Epithelial cell of proximal tubule (primary cell): ENCODE measurements at places on chromosomes 16 and 17.

DNA sequence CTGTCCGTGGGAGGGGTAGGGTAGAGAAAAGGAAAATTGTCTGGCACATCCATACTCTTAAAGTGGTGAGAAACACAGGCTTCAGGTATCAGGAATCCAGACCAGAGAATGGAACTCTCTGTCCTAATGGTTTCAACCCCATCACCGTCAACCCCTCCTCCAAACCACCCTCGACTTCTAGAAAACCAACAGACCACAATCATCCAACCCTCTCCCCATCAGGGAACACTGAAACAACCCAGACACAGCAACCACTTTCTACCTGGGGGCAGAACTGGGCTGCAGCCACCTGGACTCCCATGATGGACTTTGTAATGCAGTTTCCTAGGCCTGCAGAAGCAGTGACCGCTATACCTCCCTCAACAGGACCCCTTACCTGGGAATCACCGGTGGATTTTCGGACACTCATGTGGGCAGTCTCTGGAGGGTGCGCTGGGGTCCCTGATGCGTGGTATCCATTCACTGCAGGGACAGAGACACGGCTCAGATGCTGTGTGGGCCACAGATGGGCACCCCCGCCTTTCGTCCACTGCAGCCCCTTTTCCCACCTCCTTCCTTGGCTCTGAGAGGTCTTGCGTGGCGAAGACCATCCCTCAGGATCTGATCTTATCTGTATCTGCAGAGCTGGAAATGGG, 64.3 kb upstream of the RCVRN start:
- no peak for DNase-seq

DNA sequence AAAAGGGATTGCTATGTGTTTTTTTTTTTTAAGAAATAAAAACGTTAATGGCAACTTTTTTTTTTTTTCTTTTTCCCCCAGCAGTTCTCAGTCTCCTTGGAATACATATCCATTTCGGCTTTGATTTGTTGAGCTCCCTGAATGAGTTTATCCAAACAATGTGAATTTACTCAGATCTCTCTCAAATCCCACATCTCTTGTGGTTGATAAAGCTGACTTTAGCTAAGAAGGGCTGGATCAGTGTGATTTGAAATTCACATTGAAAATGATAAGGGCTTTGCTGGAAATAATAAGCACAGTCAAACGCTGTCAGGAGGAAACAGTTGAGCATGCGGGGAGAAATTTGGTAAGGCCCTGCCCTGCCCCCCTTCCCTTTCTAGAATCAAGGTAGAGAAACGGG, 74.1 kb upstream of the IRX3 start:
- DNase-seq, result no peak

- no peak for DNase-seq
Measured at GRCh38 chr16:13014476-13014875, 113.1 kb downstream of the SHISA9 start.

DNA sequence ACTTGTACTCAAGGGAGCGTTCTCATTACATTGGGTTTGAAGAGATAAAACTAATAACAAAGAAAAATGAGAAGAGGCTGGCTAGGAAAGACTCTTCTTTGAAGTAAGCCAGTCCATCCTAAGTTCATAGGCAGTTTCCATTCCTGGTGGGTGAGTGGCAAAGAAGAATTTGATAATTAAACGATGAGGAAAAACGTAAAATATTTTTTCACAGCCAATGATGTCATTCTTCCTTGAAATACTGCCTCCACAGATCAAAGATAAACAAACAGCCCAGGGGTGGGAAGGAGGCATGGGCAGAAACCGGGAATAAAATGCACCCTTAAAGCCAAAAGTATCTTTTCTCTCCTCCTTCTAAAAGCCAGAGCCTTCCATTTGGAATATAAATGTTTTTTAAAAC, 346.6 kb downstream of the PMP22 start:
- DNase-seq, result no peak

DNA sequence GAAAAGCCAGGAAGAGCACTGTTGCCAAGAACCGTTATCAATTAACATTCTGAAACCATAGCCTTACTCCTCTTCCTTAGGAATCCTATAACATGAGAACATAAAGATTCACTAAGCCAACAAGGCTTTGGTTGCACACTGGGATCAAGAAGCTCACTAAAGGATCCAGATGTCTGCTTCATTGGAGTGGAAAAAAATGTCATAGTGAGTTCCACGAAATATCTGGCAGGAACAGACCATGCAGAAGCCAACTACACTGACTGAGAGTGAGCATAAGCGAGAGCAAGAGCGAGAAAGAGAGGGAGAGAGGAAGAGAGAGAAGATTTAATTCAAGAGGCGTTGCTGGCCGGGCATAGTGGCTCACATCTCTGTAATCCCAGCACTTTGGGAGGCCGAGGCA, 13.4 kb upstream of the MEIOC start:
- DNase-seq, result no peak

GRCh38 chr17:40363111-40363827, 1.3 kb downstream of the GJD3 start:
- DNase-seq, result no peak

GRCh38 chr17:32103476-32104113, 38.7 kb upstream of the RHOT1 start:
- no peak for DNase-seq

DNA sequence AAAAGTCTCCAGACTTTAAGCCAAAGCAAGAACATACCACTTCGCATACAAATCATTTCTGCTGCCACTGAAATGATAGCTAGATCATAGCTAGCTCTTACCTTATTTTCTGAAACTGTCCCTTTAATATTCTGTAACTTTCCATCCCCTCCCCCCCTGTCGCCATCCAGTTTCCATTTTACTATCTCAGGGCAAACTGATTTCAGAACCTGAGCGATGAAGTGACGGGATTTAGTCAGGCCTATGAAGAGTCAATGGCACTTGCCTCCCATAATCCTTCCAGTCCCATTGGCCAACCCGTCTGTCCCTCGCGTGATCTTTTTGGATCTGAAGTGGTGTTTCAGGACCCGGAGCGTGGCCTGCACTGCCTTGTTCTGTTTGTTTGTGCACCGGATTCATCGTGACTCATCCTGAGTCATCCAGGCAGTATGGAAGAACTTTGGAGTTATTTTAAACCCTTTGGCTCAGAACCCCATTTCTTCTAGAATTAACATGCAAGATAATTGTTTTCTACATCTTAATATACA, 199.8 kb upstream of the CHMP6 start:
- DNase-seq, result peak; percentile 63

- no peak for DNase-seq
Measured at GRCh38 chr16:86436466-86437185, 73.7 kb upstream of the FOXF1 start.

DNA sequence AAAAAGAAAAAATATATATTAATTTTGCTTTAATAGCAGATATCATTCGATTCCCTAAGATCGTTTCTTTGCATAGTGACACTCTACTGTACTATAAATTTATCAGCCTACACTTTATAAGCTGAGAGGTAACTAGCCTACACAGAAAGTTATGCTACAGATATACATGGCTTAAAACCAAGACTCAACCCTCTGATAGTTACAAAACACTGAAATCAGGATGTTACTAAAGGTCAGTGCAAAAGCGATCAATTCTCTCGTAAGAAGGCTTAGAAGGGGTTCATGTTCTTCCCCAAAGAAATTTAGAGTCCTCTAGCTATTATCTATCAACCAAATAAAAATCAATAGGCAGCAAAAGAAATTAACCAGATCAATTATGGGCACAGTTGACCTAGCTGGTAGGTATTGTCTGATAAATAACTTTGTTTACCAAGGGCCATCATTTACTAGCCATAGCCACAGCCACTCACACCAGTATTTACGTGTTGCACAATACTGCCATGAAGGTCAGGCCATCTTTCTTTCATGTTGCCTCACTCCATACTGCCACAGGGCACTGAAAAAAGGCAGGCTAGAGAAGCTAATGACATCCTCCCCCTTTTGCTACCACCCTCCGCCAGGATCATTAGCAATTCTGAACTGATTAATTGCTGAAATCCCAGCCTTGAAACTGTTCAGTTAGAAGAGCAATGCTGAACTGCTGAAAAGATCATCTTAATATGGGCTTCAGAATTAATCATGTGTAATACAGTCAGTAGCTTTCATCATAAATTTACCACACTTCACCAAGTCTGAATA, 43.7 kb downstream of the RND2 start:
- no peak for DNase-seq

DNA sequence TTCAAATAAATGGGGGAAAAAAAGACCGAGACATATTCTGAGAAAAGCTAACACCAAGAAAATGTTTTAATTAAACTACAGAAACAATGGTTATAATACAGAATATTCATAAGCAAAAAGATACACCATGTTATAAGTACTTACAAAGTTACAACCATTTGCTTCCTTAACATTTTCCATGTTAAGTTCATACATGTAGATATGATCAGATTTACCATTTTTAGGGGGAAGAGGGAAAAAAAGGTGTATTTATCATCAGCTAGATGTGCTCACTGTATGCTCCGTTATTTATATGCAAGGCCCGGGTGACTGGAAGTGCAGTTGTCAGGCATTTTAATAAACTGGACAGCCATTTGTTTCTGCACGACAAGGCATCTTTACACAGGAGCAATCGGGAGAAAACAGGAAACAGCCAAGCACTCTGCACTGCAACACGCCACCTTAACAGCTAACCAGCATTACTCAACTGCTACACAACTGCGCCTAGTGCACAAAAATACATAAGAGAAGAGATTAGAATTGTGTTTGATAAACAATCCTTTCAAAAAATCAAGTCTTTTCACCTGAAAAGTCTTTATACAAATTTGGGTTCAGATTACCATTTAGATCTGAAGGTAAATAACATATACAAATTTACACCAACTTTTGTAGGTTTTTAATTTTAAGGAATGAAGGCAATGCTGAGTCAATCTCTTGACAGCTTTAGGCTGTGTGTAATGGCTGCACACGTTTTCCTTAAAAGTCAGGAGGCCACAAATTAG, 2.9 kb downstream of the SRSF2 start:
- no peak for DNase-seq

- DNase-seq, result no peak
Measured at GRCh38 chr16:67760956-67761230, 41.8 kb upstream of the GFOD2 start.

- no peak for DNase-seq
Measured at GRCh38 chr17:535198-535597, 179.4 kb downstream of the VPS53 start.

GRCh38 chr17:20180661-20181060, 171.5 kb downstream of the SPECC1 start:
- no peak for DNase-seq

DNA sequence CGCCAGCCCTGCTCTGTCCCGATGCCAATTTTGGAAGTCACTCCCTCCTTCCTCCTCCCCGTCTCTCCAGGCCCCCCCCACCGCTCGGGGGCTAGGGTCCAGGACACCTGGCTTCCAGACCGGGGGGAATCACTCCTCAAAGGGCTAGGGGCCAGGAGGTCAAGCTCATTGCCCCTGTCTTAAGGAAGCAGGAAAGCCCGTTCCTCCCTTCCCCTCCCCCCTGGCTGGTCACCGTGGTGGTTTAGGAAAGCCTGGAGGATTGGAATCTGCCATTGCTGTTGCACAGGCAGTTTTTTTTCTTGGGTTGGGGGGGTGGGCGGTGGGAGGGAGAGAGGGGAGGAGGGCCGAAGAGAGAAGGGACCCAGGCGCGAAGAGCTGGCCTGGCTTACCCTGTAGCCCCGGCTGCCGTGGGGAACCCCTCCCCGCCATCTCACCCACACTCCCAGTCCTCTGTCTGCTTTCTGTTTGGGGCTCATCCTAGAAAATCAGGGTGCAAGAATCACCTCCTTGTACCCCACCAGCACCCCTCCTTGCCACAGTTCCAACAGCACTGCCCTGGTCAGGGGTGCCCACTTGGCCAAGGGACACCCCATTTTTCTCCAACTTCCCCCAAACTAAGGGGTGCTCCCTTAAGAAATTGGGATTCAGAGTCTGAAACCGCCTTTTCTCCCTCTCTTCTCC, 2.9 kb upstream of the BCL6B start:
- no peak for DNase-seq

- DNase-seq, result no peak
Measured at GRCh38 chr16:15461376-15461775, 27.0 kb downstream of the BMERB1 start.

- DNase-seq, result no peak
Measured at GRCh38 chr16:14351647-14352046, 278.4 kb downstream of the PARN start.

- DNase-seq, result no peak
Measured at GRCh38 chr16:88132836-88133506, 181.7 kb downstream of the BANP start.

GRCh38 chr16:85205747-85206471, 93.6 kb upstream of the CIBAR2 start:
- no peak for DNase-seq

GRCh38 chr17:28579526-28579925, 2.8 kb upstream of the ALDOC start:
- DNase-seq, result no peak

DNA sequence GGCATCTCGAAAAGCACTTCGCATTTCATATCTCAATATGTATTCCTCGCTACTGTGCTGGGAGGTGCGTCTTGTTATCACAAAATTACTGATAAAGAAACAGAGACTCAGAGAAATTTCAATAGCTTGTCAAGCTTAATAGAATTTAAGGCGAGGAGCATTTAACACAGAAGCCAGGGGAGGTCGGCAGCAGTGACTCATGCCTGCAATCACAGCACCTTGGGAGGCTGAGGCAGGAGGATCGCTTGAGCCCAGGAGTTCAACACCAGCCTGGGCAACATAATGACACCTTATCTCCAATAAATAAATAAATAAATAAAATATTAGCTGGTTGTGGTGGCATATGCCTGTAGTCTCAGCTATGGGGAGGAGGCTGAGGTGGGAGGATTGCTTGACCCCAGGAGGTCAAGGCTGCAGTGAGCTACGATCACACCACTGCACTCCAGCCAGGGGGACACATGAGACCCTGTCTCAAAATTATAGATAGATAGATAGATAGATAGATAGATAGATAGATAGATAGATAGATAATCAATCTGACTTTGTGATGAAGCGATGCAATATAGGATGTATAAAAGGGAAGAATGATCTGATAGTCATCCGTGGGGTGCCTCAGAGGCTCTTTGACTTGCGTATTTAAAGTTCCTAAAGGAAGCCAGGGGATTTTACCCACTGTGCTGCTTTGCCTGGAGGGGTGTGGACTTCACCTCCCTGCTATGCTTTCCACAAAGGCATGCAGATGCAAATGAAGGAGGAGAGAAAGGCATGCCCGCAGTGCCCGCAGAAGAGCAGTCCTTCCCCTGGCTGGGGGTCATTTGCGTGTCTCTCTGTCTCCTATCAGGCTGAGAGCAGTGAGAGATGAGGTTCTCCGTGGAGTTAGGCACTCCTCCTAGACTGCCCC, 15.9 kb upstream of the USP10 start:
- no peak for DNase-seq

DNA sequence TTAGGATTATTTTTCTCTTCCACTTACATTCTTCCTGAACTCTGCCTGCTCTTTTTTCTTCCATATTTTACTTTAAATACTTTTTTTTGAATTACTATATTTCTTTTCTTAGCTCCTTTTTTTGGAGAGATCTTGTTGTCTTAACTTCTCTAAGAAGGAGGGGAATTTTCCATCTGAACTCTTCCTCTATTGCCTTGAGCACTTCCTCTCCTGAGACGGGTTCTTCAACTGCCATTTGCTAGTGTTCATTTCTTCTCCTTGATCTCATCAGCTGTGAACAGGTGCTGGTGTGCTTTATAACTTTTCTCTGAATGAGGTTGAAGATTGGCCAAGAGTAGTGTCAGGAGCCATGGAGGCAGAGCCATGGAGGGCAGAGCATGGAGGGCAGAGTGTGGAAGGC, 15.1 kb upstream of the CD300LD start:
- DNase-seq, result no peak
